NCI-H446 (cell line): ENCODE measurements at places on chromosomes 5 and 9.

GRCh38 chr9:27377811-27378456 lies 81.0 kb upstream of the EQTN start:
- no peak for DNase-seq

- no peak for DNase-seq
These were observed 15.6 kb upstream of the IER5L start for GRCh38 chr9:129193655-129194054.

DNA sequence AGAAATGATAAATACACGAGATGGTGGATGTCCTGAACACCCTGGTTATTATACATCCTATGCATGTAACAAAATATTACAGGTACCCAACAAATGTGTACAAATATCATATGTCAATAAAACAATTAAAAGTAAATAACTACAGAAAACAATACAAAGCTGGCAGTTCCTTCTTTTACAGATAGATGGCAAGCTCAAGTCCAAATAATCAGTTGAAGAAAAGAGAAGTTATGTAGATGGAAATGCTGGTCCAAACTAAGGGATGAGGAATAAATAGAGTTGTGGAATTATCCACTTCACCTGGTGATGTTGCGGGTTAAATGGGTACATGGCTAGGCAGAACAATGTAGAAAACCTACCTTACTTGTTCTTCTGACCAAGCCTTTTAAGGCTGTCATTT lies 79.4 kb downstream of the PALM2AKAP2 start:
- no peak for DNase-seq

GRCh38 chr5:128408622-128409021 lies 129.4 kb downstream of the FBN2 start:
- DNase-seq, result no peak

- DNase-seq, result no peak
These were observed 33.4 kb upstream of the SPATA31E1 start for GRCh38 chr9:87849144-87849758.

DNA sequence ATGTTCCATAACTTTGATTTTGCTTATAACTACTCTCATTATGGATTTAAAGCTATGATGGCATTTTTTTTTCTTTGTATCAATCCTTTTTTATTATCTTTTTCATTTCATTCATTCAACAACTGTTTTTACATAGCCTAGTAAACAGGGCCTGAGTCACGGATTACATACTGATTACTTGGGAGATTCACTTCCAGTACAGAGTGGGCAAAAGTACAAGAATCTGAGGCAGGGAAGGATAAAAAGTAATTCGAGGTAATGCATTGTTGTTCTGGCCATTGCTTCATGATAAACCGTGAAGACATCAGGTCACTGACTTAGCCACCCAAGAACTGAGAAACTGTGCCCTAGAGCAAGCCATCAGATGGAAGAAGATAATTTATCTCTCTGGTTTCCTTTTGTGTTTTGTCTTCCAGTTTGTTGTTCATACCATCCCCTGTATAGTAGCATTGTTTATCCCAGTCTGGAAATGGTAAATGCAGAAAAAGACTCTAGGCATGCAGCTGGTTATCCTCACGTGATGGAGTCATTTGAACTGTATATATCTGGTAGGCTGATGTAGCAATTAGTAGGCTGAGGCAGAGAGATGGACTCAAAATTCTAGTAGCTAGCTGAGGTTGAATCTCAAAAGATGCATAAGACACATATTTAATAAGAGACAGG lies 145.6 kb downstream of the CNTLN start:
- no peak for DNase-seq

GRCh38 chr9:35349287-35349990 lies 140.5 kb upstream of the RUSC2 start:
- DNase-seq, result no peak

DNA sequence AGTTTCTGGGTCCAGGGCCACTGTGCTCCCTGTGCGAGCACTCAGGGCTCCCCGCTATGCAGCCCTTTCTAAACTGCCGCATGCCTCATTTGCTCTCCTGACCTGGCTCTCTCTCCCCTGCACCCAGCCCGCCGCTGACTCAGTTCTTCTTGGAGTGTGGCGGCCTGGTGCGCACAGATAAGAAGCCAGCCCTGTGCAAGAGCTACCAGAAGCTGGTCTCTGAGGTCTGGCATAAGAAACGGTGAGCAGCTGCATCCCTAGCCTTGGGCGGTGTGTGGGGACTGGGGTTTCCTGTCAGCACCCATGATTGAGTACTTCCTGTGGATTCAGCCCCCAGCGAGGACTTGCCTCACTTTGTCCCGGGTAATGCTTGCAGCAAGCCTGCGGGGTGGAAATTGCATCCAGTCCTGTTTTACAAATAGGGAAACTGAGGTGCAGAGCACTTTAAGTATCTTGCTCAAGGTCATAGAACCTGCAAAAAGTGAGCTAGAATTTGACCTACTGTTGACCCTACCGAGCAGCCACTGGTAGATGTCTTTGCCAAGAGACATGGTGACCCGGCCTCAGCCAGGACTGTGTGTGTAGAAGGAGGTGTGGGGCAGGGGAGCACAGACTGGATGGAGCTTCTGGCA lies 27.9 kb downstream of the USP20 start:
- DNase-seq, result no peak

- no peak for DNase-seq
These were observed 11.7 kb downstream of the MED7 start for GRCh38 chr5:157130925-157131324.

DNA sequence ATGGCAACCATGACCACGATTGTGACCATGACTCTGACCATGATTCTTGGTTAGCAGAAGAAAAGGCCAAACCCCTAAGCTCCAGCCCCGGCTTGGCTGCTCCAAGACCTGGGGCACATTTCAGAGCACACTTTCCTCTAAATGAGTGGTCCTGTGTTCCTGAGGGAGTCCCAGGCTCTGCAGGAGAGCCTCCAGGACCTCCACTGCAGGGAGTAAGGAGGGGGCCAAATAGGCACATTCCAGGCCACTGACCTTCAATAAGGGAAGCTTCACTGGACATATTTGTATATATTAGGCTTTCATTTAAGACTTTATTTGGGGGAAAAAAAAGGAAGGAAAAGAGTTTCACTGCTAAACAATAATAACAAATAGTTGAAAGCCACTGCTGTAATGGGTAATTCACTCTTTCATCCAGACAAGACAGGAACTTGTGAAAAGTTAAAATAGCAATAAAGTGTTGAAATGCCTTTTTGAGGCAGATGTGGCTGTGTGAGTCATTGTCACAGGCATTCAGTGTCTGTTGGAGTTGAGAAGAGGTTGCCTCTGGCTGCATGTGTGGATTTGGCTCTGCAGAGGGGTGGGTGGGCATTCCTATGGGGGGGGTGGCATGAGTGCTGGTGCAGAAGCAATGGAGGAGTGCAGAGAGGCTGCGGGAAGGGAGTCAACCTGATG lies 63.9 kb upstream of the TGFBR1 start:
- no peak for DNase-seq

- DNase-seq, result no peak
These were observed 269.1 kb upstream of the ACTBL2 start for GRCh38 chr5:57751710-57752109.

DNA sequence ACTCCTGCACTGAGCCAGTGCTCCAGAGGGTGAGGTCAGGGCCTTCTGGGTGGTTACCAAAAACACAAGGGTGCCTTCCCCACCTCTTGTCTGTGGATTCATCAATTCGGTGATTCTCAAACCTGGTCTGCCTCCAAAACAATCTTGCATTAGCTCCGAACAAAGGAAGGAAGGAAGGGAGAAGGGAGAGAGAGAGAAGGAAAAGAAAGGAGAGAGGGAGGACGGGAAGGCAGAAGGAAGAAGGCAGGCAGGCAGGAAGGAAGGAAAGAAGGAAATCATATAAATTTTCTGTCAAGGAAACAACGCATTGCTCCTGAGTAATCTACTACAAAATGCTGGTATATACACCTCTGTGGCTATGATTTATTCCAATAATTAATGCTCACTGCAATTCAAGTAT lies 39.3 kb downstream of the MYO10 start:
- DNase-seq, result no peak

GRCh38 chr9:121494192-121494591 lies 5.5 kb downstream of the GGTA1 start:
- no peak for DNase-seq

- DNase-seq, result no peak
These were observed at the start of gene ADAMTS2 for GRCh38 chr5:179345433-179346321. Gene ADAMTS2 (minus strand): TSS chr5:179345461. CDS start chr5:179345328, 133 bp downstream.

DNA sequence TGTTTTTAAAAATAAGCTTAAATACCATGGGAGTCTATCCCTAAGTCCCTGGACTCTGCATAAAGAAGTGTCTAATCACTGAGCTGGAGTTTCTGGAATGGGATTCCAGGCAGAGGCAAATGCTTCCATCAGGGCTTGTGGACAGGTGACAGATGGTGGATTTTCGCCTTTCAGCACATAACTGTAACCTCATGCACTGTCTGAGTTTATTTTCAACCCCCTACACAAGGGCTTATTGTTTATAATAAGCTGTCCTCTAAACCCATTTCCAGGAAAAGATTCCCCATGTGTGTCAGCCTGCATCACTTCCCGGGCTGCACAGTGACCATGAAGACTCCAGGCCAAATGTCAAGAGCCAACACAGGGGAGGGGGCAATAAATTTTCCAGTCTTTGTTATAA lies 264.0 kb downstream of the PIK3R1 start:
- DNase-seq, result peak; percentile 42

DNA sequence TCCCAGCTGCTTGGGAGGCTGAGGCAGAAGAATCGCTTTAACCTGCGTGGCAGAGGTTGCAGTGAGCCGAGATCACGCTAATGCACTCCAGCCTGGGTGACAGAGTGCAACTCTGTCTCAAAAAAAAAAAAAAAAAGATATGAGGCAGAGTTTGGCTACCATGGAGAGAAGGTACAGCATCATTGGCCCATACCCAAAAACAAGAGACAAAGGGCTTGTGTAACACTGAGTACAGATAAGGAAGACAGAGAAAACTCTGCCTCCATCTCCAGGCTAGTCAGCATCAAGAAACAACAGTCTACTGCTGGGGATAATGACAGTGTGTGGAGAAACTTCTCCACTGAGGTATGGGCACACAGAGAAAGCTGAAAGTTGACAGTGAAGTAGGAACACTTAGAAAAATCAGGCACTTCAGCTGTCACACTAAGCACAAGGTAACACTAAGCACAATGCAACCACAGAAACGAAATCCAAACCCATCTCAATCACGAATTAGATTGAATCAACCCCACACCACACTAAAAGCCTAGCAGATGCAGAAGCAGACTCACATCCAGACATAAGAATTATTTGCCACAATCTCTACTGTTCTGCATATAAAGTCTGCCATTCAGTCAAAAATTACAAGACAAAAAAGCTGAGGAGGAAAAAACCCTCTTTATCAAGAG lies 10.5 kb downstream of the PJA2 start:
- DNase-seq, result no peak

- DNase-seq, result no peak
These were observed 512.3 kb upstream of the DAP start for GRCh38 chr5:11273180-11273903.

- no peak for DNase-seq
These were observed 252.0 kb downstream of the RASEF start for GRCh38 chr9:82810915-82811314.
